ENCODE measurements at places on chromosomes 4 and X.

GRCh38 chrX:134462927-134463326 is 3.0 kb downstream of the HPRT1 start:
- no peak for DNase-seq

DNA sequence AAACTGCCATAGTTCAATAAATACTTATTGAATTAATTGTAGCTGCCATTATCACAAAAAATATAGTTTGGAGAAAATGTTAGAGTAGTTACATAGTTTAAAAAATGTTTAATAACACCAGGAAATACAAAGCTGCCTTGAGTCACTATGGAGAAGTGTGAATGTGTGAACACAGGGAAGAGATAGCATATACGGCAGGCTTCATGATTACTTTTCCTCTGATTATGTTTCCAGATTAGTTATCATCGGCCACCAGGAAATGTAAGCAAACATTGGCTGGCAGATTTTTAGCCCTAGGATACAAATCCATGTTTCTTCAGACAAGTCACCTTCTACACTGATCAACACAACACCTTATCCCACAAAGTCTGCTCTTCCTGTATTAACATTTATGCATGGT is 4.4 kb downstream of the PRDM5 start:
- no peak for DNase-seq

- no peak for DNase-seq
Observed at GRCh38 chr4:182619660-182620059, 297.5 kb downstream of the DCTD start.

DNA sequence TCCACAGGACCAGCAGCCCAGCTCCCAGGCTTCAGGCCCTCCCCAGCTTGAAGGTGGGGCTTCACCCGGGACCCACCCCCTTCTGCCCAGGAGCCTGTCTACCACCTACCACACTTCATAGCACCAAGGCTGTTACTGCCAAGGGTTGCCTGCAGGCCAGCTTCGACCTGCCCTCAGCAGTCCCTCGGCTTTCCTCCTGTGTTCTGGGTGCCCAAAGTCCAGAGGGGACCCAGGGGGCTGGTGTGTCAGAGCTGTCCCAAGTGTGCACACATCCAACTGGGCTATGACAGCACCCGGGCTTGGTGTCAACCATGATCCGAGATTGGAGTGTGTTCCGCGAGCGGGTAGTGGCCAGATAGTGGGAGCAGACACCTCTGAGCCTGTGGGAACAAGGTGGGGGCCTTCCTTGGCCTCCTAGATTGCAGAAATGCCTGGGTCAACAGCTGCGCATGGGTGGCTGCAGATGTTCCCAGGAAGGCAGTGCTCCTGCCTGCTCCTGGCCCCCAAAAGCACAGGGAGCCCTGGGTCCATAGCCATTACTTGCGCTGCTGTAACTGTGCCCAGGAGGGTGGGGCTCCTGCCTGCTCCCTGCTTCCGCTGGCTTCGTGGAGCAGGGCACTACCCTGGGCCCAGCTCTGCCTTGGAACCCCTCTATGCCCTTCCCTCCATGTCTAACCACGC is 16.8 kb downstream of the SULT1B1 start:
- DNase-seq = no peak

DNA sequence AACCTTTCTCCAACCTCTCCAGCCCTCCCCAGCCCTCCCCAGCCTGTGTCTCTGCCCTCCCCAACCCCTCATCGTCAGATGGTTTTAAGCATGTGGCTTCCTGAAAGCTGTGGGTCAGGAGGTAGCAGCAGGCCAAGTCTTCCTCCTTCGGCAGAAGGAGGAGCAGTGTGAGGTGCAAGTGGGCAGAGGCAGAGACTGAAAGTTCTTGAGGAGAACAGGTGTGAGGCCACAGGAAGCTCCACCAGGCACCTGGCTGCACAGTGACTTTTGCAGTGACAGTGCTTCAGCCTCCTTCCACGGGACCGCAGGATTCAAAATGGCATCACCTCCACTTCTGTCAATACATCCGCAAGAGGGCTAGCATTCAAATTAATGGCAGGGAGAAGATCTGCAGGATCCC is 203.9 kb upstream of the LEF1 start:
- no peak for DNase-seq

DNA sequence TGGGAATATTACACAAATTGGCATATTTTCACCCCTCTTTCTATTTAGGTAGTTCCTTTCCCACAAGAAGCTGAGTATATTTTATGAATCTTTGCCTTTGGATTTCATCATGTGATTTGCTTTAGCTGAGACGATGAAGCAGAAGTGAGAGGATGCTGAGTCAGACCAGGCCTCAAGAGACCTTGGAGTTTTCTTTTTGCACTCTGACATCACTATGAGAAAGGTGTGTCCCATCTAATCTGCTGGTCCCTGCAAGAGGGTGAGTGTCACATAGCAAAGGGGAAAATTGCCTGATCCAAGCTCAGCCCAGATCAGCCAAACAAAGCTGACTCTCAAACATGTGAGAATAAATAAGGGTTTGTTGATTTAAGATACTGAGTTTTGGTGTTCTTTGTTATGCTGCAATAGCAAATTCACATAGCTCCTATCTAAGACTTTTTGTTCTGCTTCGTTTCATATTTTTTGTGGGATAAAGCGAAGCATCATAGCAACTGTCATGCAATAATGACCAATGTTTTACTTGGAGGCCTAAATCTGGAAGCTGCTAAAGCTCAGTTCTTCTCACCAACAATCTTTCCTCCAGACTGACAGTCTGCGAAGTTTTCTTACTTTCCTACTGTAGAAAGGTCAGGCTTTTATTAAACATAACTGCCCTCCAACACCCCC is 176.9 kb downstream of the PDHA2 start:
- no peak for DNase-seq

DNA sequence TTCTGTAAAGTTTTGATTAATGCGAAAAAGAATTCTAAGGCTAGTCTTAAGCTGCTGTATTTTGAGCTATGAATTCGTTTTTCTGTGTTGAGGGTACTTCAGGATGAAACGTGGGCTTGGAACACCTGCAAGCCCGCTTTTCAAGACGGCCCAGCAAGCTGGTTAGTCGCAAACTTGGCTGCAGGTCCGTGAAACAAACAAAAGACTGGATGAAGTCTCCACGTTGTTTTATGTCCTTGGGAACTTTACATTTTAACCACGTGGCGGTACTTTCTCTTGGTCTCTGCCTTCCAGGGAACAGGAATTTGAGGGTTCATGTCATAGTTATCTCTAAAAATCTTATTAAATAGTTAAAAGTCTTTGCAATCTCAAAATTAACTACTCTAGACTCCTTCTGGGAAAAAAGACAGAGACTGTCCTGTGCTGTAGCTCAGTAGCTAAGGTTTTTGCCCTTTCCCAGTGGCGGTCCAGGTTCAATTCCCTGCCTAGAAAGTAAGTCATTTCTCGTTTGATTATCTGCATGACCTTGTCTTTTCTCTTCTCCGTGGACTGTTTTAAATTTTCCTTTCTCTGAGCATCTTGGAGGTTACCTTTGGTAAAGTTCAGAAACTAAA is 21.0 kb downstream of the TENM3 start:
- DNase-seq = no peak

DNA sequence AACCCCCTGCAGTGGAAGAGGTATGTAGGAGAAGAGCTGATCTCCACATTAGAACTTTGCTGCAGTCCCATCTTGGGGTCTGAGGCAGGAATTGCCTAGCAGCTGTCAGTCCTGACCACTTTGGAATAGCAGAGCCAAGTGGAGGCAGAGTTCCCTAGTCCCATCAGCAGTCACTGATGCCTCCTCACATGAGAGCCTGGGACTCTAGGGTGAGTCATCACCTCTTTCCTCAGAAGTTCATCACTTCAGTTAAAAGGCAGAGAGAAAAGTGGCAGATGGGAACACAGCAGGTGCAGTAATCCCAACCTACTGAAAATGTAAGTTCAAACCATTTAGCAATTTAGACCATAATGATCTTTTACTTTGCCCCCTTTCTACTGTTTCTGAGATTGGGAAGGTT is 73.9 kb upstream of the MED14 start:
- no peak for DNase-seq

- DNase-seq = no peak
Observed at GRCh38 chr4:78556665-78557064, 5.1 kb downstream of the ANXA3 start.
